ENCODE measurements at places on chromosomes 5 and 9.

DNA sequence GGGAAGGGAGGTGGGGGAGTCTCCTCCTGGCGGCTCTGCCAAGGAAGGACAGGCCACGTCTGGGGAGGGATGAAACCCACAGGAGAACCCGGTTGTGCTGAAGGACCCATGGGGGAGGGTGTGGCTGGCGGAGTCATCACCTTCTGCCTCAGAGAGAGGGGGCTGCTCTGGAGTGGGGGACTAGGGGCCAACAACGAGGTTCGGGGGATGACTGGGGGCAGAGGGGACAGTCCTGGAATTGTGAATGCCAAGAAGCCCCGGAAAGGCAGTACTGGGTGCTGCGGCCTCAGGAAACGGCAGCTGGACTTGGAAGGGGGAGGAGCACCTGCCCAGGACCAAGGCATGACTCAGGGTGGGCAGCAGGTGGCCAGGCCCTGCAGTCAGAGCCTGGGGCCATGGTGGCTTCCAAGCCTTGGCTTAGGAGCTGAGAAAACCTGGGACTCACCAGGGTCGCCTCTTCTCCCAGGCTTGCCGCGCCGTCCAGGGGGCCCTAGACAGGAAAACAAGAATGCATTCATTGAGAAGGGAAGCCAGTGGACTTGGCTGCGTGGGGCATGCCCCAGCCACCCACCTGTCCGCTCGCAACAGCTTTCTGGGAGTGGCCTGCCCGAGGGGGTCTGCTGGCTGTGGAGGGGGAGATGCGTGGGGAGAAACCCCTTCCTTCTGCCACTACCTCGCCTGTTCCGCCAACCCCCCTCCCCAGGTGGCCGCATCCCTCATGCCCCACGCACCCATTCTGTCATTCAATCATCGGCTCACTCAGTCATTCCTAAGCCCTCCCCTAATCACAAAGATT, 74.0 kb upstream of the PHYKPL start:
- DNase-seq = no peak

DNA sequence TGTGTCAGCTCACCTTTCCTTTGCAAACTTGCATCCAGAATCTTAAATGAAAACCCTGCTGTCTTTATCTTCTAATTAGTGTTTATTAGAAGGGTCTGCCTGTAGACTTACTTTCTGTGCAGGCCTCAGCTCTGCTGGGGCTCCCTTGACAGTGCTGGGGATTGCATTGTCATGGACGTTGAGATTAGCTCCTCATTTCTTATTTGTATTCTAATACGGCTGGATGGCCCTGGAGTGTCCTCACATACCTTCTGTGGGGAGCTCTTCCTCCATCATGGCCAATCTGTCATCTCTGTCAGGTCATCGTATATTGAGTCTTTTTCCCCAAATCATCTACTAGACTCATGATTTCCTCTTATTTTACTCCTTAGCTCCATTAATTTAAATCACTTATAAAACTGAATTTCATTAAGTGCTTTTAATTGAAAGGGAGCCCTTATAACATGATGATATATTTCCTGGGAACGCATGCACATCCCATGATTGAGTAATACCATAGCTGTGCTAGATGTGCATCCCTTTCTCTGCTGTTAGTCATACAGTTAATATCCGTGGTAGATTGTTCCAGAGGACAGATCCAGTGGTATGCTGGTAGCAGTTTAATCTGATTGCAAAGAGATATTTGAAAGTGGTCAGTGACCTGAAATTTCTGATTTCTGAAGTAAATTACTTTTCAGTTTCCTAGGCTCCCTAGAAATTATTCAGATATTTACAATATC, 61.6 kb downstream of the ICE1 start:
- peak; percentile 1 for DNase-seq

- DNase-seq = peak; percentile 83
These were observed 23.8 kb upstream of the LRRC14B start for GRCh38 chr5:167511-167910.

- DNase-seq = no peak
These were observed 181.2 kb downstream of the NFIB start for GRCh38 chr9:14132775-14133174.

- peak; percentile 4 for DNase-seq
These were observed 196.5 kb downstream of the COMMD10 start for GRCh38 chr5:116281309-116281708.

DNA sequence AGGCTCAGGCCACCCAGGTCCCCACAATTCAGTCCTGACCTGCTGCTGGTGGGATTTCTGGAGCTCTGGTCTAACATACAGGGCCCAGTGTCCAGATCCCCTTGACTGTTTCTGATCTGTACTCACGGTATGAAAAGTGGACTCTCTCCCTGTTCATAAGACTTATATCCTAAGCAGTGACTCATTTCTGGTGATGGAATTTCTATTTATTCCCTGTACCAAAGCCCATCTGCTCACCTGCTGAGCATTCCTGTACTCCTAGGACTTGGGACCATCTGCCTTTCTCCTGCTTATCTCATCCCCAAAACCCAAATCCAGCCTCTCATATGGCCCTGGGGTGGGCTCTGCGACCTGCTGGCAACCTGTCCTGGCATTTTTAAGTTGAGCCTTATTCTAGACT, 86.6 kb downstream of the APBA1 start:
- no peak for DNase-seq

GRCh38 chr5:132762246-132763000, 14.6 kb downstream of the SEPTIN8 start:
- DNase-seq = no peak

GRCh38 chr9:6945816-6946215, 188.0 kb downstream of the KDM4C start:
- DNase-seq = no peak

- DNase-seq = peak; percentile 24
These were observed 172.8 kb downstream of the ERCC6L2 start for GRCh38 chr9:96048104-96048955.

GRCh38 chr5:55645304-55645703, 66.8 kb downstream of the SLC38A9 start:
- DNase-seq = peak; percentile 1

GRCh38 chr5:67021521-67021920, 175.1 kb downstream of the CD180 start:
- no peak for DNase-seq

- no peak for DNase-seq
These were observed 26.3 kb downstream of the SSBP2 start for GRCh38 chr5:81724571-81724970.

GRCh38 chr5:2282893-2283292, 400.2 kb upstream of the IRX4 start:
- no peak for DNase-seq

DNA sequence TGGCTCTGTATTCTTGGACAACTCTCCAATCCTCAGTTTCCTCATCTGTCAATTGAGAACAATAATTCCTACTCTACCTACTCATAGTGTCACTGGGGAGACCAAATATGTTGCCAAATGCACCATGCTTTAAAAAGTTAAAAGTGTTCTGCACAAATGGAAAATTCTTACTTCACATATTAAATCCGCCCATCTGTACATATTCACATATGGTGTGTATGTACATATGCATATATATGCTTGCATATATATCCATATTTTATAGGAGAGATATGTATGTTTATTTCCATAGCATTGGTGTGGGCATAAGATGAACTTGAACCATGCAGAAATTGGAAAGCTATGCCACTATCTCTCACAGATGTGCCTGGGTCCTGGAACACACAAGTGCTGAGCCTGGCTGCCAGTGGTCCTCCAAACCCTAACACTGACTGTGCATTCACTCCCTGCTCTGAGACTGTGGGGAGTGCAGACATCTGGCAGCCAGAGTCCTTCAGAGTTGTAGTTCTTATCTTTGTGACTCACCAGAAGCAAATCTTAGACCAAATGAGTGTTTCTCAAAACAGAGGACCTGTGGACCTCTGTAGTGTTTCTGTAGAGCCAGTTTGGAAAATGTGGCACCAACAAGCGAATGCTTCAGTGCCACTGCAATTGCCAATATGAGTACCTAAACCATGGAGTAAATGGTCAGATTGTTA, 168.7 kb downstream of the GRIA1 start:
- peak; percentile 55 for DNase-seq

- no peak for DNase-seq
These were observed 30.4 kb downstream of the ACO1 start for GRCh38 chr9:32414856-32415255.

DNA sequence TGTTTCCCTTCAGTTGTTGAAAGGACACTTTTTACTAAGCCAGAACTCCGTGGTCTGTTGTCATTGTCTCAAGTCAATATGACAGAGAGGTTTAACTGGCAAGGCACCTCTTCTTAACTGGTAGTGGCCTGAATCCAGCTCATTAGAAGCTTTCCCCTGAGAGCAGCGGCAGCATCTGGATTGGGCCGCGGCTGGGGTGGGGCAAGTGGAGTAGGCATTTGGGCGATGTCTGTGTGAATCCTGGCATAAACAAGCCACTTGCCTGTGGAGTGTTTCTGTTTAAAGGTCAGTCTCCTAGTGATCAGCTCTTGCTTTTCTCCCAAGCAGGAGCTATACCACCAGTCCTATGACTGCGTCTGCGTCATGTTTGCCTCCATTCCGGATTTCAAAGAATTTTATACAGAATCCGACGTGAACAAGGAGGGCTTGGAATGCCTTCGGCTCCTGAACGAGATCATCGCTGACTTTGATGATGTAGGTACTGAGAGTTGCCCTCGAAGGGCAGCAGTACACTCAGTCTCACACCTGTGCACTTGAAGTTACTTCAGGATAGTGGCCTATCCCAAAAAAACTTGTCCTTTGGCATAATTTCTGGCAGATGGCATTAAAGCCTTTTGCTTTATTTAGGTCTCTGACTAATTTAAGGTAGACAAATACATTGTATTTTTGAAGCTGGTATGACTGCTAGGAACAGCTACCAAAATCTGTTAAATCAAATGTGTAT, 48.9 kb downstream of the CFAP90 start:
- no peak for DNase-seq

DNA sequence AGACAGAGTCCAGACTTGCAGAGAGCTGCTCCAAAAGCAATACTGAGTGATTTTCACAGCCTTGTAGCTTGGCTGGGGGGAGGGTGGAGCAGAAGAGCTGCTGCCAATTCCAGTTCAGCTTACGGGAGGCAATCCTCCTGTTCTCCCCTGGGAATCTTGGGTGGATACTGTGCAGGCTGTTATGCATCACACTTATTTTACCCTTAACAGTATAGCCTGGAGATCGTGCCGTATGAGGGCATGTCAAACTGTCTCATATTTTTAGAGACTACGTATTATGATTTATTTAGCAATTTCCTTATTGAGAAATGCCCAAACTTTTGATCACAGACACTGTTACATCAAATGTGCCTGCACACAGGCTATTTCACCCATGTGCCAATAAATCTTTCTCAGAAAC, 85.2 kb downstream of the BASP1 start:
- DNase-seq = no peak

DNA sequence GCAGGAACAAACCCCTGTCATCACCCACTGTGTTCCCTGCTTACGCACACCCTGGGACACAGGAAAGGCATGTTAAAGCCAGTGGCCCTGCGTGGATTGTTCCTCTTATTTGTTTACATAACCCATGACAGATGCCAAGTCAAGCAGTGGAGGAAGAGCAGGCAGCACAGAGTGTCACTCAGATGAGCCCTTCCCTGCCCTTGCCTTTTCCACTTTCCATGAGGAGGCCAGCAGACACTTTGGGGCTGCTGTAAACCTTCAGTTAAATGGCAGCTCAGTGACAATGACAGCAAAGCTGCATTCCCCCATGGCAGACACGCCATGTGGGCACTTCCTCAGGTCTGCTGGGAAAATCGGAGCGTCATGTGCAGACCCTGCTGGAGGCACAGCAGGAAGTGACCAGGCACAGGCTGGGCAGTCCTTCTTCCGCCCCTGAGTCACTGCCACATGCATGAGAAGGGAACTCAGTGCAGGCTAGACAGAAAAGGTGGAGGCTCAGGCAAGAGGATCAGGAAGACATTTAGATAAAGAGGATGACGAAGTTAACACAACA, 216.8 kb upstream of the PIK3R1 start:
- peak; percentile 88 for DNase-seq

DNA sequence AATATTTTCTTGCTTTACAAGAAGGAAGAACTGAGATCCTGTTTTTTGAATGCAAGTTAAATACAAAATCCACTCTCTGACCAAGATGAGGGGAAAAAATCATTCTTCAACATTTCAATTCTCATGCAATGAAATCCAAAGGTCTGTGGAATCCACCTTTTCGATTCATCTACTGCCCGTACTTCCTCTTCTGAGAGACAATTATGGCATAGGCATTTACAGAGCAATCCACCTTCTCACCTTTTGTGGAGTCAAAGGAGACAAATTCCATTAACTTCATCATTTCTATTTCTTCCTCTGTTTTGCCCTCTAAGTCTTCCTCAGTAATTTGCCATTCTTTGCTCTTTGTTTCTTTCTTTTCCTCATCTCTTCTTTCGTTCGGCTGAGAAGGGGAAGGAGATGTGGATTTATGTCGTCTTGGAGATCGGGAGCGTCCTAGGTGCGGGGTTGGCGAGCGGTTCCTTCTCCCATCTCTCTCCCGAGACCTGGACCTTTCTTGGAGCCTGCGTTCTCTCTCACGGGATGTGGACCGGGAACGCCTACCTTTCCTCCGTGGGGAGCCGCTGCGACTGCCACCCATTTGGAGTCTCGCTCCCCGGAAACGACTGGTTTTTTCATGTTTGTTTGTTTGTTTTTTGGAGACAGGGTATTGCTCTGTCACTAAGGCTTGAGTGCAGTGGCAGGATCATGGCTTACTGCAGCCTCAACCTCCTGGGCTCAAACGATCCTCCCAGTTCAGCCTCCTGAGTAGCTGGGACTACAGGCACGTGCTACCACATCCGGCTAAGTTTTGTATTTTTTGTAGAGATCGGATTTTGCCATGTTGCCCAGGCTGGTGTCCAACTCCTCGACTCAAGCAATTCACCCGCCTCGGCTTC, 24.3 kb upstream of the AFF4 start:
- DNase-seq = no peak

- peak; percentile 38 for DNase-seq
These were observed 61.7 kb upstream of the ZFR start for GRCh38 chr5:32506201-32506661.

DNA sequence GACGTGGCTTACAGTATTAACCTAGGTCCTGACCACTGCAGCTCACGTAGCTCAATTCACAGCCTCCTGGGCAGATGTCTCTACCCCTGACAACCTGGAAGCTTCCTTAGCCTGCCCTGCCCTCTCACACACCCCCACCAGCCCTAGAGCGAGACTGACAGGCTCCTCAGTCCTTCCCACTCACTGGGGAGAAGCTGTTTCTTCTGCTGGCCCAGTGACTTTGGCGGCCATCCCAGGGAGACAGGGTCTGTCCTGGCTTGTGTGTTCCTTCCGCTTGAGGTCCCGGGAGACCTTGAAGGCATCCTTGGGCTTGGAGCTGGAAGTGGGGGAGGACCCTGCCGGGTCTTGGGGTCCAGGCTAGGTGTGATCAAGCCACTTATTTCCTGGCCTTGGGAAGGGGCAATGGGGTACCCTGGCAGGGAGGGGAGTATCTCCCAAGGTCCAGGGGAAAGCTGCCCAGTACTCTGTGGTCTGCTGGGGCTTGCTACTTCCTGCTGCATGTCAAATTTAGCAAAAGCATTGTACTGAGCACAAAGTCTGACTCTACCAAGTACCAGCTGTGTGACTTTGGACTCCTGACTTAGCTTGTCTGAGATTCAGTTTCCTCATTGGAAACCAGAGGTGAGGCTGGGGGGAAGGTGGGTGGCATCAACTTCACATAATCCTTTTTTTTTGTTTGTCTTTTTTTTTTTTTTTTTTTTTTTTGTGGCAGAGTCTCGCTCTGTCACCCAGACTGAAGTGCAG, 1.9 kb downstream of the MIGA2 start:
- no peak for DNase-seq

- DNase-seq = no peak
These were observed 7.2 kb downstream of the TOR1A start for GRCh38 chr9:129816501-129817435.

GRCh38 chr5:119071561-119071995, 691 bp downstream of the DMXL1 start:
- DNase-seq = no peak

GRCh38 chr9:2758898-2759510, 41.7 kb downstream of the KCNV2 start:
- peak; percentile 5 for DNase-seq

Data from RPMI7951 (cell line).